Osteoblast (primary cell): ENCODE measurements at places on chromosomes 3 and 15. TPM values are rescaled to one million over a fixed set of nuclear protein-coding genes. Genes with fewer than 3 reads are reported as not detected.

OIP5 gene
- total RNA-seq: 0.72 and 0.88 TPM in 2 replicates

TM6SF1 gene
- 0.29 and 0.36 TPM in 2 replicates for total RNA-seq

KBTBD13 gene
- total RNA-seq: not detected in 2 replicates

CLDND1 gene
- total RNA-seq: 59.2 and 74.2 TPM in 2 replicates

DUOX2 gene
- total RNA-seq: under 0.01 TPM in 1 of 2 replicates, not detected in the other

KCNMB2 gene
- 0.29 and 1.1 TPM in 2 replicates for total RNA-seq

CIB2 gene
- total RNA-seq: 1.5 and 2.2 TPM in 2 replicates

C3orf20 gene
- total RNA-seq: under 0.01 and 0.29 TPM in 2 replicates

EXD1 gene
- not detected in 2 replicates for total RNA-seq

NDUFAF3 gene
- total RNA-seq: 43.0 and 43.4 TPM in 2 replicates

C3orf49 gene
- total RNA-seq: not detected in 2 replicates

MORC1 gene
- total RNA-seq: not detected in 2 replicates
